Erythroblast (primary cell): ENCODE measurements at places on chromosomes 6 and 20.
A peak's percentile ranks its signal among the peaks of the same experiment; 100 is the strongest.

GRCh38 chr6:170250455-170250854, 40.4 kb downstream of the DLL1 start:
- DNase-seq = no peak

DNA sequence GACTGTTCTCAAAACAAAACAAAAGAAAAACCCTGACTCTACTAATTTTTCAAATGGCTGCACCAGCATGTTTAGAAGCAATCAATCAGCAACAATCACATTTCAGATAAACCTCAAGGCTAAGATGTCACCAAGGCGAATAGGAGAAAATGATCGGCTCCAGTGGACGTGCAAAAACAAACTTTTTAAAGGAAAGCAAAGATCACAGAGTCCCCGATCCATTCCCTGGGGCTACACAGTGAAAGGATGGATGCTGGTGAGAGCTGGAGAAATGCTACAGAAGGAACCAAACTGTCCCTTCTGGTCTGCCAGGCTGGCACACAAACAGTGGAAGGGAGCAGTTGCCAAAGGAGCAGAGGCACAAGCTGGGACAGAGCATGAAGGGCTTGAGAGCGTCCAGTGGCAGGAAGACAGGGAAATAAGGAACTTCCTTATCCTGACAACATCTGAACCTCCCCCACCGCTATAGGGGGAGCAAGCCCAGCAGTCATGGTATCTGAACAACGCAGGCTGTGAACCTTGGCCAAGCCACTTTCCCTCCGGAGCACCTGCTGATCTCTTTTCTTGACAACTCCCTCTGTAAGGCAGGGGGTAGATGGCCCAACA, 73.7 kb upstream of the HIVEP1 start:
- peak; percentile 56 for DNase-seq

- DNase-seq = no peak
Observed at GRCh38 chr20:11372876-11373790, 544.6 kb upstream of the BTBD3 start.

DNA sequence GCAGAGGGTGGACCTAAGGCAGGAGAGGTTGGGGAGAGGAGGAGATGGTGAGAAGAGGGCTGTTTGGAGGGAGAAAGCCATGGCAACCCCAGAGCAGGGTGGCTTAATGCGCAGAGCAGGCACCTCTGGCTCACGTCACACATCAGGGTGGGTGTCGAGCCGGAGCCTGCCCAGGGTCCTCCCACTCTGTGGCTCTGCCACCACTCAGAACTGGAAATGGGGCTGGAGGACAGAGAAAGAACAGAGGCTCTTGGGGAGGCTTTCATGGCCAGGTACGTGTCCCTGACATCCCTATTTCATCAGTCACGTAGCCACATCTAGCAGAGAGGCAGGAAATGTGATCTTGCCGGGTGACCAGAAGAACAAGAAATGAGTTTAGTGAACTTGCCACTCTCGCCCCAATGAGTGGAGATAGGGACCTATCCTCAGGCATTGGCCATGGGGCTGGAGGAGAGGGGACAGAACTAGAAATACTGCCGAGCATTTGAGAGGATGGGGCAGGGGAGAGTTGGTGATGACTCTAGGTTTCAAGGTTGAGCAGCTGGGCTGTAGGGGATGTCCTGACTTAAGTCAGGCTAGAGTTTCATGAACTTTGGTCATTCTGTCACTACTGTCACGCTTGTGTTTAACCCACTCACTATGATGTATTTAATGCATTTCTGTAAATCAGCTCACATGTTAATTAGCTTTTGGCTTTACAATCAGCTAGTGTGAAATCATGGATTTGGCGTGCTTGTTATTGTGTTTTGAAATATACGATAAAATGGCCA, 52.7 kb downstream of the CDH26 start:
- no peak for DNase-seq

GRCh38 chr6:159094444-159095252, 49.9 kb upstream of the TAGAP start:
- no peak for DNase-seq

GRCh38 chr20:49986049-49986448, 3.3 kb downstream of the SNAI1 start:
- no peak for DNase-seq

GRCh38 chr6:11428895-11429294, 108.7 kb upstream of the TMEM170B start:
- no peak for DNase-seq
